ENCODE measurements at places on chromosomes 4 and X. TPM values are rescaled to one million over a fixed set of nuclear protein-coding genes. Genes with fewer than 3 reads are reported as not detected.
A peak's percentile ranks its signal among the peaks of the same experiment; 100 is the strongest.

SRPK3 gene
- not detected for polyA plus RNA-seq

SMIM14 gene
- 36.5 TPM for polyA plus RNA-seq

CTAG2 gene
- not detected for polyA plus RNA-seq

HCCS gene
- 18.1 TPM for polyA plus RNA-seq

VCX2 gene
- polyA plus RNA-seq = not detected

HS3ST1 gene
- polyA plus RNA-seq = not detected

SORBS2 gene
- not detected for polyA plus RNA-seq

SLITRK2 gene
- polyA plus RNA-seq = not detected

DMRTC1 gene
- polyA plus RNA-seq = 0.15 TPM

DNA sequence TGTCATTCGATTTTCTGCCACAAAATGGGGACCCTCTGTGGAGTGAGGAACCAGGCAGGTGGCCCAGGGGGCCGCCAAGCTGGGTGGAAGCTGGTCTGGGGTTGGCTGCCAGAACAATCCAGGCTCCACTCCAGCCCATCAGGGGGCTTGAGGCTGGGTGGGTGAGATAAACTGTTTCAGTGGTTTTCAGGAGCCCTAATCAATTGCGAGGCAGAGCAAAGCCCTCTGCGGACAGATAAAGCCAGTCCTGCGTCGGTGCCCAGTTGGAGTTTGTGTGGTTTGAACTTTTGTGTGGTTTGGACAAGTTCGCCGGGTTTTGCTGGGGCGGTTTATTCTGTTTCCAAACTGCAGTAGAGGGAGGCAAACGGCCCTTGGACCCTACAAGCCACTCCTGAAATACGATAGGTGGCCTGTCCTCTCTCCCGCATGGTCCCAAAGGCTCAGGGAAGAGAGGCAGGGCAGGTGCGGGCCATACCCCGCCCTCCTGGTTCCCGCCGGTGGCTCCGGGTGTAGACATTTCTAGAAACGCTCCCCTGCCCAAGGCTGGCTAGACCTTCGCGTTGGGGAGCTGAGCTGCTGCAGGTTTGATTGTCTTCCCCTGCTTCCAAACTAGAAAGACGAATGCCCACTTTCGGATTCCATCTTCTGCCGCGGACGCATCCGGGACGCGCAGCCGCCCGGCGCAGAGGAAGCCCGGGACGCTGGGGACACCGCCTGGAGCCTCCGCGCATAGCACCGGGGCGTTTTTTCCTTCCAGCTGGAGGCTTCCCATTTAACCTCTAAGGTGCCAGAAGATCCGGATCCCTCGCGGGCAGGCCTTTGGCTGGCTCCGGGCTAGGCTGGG, 169.0 kb upstream of the BCOR start:
- no peaks in the 10 kb centered on the region for H3K36me3 ChIP-seq
- peaks cover 16% of the 10 kb centered on the region for H3K4me1 ChIP-seq
- no peak overlapping the region for H3K27ac ChIP-seq
- no peaks in the 10 kb centered on the region for H3K27me3 ChIP-seq
- peak; percentile 28 for DNase-seq

GRCh38 chr4:6885953-6886557, 23.6 kb upstream of the TBC1D14 start:
- no peak overlapping the region for H3K4me3 ChIP-seq
- H3K27me3 ChIP-seq = no peaks in the 10 kb centered on the region
- DNase-seq = no peak

DNA sequence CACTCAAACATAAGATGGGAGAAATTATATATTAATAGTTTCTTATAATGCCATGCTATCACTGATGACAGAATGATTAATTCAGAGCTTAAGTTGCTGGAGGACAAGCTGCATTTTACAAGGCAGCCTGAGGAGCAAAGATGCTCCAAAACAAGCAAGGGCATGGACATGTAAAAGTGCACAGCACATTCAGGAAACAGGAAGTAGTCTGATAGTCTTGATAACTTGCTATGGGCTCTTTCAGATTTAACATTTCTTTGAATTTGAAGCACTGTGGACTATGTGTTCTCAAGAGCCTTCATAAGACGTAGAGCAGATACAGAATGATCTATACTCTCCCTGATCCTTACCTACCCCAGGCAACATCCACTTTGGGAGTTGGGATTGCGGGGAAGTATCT, 50.0 kb downstream of the AMMECR1 start:
- peak overlapping the region; percentile 36 for H3K4me3 ChIP-seq
- no peak for DNase-seq
- H3K27ac ChIP-seq = no peak overlapping the region
- no peaks in the 10 kb centered on the region for H3K27me3 ChIP-seq
- H3K36me3 ChIP-seq = no peaks in the 10 kb centered on the region

- H3K27ac ChIP-seq = no peak overlapping the region
- no peak for DNase-seq
- no peaks in the 10 kb centered on the region for H3K36me3 ChIP-seq
- H3K27me3 ChIP-seq = no peaks in the 10 kb centered on the region
- H3K4me1 ChIP-seq = no peaks in the 10 kb centered on the region
These were observed 301.1 kb downstream of the FRMPD4 start for GRCh38 chrX:12439416-12439815.

DNA sequence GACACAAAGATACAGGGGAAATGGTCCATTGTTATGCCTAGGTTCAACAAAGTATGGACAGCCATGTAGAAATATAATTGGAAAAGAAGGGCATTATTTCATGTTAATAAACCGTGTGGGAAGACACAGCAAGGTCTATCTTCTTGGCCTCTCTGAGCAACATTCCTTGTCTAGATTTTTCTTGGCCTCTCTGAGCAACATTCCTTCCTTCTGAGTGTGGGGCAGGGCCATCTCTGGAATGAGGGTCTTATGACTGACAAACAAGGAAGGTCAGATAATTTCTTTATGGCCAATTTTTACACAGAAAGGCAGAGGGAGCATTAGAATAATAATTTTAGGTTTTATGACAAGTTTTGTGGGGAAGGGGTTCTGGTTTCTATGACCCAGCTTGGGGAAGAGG, 24.3 kb upstream of the MAOA start:
- no peaks in the 10 kb centered on the region for H3K36me3 ChIP-seq
- DNase-seq = no peak
- H3K27me3 ChIP-seq = no peaks in the 10 kb centered on the region
- H3K4me3 ChIP-seq = no peak overlapping the region
- H3K27ac ChIP-seq = no peak overlapping the region
- H3K4me1 ChIP-seq = no peaks in the 10 kb centered on the region

- H3K4me3 ChIP-seq = no peak overlapping the region
- no peaks in the 10 kb centered on the region for H3K27me3 ChIP-seq
- H3K27ac ChIP-seq = no peak overlapping the region
- DNase-seq = no peak
- no peaks in the 10 kb centered on the region for H3K36me3 ChIP-seq
These were observed 582.0 kb downstream of the ADGRL3 start for GRCh38 chr4:61782133-61782532.

DNA sequence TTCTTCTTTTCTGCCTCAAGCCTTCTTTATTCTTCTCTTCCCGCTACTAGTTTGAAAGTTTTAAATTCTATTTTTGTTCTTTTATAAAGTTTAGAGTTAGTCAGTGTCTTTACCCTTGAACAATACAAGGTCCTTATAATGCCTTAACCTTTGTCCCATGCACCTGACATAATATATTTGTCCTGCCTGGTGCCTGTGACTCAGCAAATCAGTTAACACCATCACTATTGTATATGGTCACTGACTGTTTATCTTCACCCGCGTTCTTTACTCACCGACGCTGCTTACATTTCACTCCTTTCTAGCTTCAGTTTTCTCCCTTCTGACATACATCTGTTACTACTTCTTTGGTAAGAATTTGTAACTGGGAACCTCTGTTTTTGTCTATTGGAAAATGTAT, 5.7 kb downstream of the SMIM20 start:
- H3K4me1 ChIP-seq = peaks cover 30% of the 10 kb centered on the region
- no peaks in the 10 kb centered on the region for H3K27me3 ChIP-seq
- H3K27ac ChIP-seq = no peak overlapping the region
- no peak overlapping the region for H3K4me3 ChIP-seq
- H3K36me3 ChIP-seq = no peaks in the 10 kb centered on the region

DNA sequence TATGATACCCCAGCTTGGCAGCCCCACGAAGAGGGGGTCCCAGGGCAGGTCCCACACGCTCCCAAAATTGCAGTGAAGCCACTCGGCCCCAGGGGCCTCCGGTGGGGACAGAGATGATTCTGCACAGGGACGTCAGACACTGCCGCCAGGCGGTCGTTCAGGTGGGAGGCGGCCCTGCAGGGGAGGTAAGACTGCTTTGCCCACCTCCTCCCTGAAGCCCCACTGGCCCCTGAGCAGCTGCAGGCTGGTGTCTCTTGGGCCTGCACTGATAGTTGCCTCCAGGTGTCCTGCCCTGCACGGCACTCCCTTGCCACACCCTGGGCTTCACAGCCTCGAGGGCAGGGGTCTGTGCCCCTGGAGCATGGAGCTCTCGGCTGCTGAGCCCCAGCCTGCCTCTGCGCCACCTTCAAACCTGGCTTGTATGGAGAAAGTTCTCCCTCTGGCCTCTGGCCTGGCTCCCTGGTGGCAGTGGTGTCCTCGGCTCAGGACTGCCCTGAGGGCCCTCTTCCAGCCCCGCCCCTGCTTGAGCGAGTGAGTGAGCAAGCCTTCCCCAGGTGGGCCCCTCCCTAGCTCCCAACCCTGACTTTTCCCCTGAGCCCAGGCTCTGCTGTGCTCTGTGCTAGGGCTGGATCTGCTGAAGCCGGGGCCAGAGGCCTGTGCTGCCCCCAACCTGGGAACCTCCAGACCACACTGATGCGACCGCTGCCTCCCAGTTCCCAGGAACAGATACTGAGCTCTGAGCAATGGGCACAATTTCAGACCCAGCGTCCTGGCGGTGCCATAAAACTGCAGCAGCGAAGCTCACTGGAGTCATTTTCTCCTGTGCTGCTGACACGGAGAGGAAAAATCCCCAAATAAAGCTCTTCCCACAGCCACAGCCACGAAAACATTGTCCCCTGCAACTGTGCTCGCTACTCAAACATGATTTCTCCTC, 16.1 kb downstream of the ADRA2C start:
- peaks cover 3% of the 10 kb centered on the region for H3K27me3 ChIP-seq
- no peak for DNase-seq
- H3K4me1 ChIP-seq = no peaks in the 10 kb centered on the region
- no peaks in the 10 kb centered on the region for H3K36me3 ChIP-seq
- H3K4me3 ChIP-seq = no peak overlapping the region

GRCh38 chr4:16820329-16820728, 78.1 kb downstream of the LDB2 start:
- no peaks in the 10 kb centered on the region for H3K4me1 ChIP-seq
- no peak for DNase-seq
- H3K36me3 ChIP-seq = no peaks in the 10 kb centered on the region
- no peaks in the 10 kb centered on the region for H3K27me3 ChIP-seq

- no peaks in the 10 kb centered on the region for H3K27me3 ChIP-seq
- H3K4me3 ChIP-seq = no peak overlapping the region
- peaks cover 27% of the 10 kb centered on the region for H3K4me1 ChIP-seq
These were observed 144.9 kb downstream of the STIM2 start for GRCh38 chr4:27005501-27005900.

- no peak overlapping the region for H3K27ac ChIP-seq
- no peak overlapping the region for H3K4me3 ChIP-seq
- H3K36me3 ChIP-seq = no peaks in the 10 kb centered on the region
- H3K4me1 ChIP-seq = no peaks in the 10 kb centered on the region
- H3K27me3 ChIP-seq = no peaks in the 10 kb centered on the region
These were observed 28.0 kb downstream of the TACC3 start for GRCh38 chr4:1749370-1749769.

GRCh38 chrX:65488495-65488894, 46.1 kb downstream of the LAS1L start:
- no peak for DNase-seq
- H3K36me3 ChIP-seq = peaks cover 5% of the 10 kb centered on the region
- no peak overlapping the region for H3K4me3 ChIP-seq
- H3K4me1 ChIP-seq = no peaks in the 10 kb centered on the region

DNA sequence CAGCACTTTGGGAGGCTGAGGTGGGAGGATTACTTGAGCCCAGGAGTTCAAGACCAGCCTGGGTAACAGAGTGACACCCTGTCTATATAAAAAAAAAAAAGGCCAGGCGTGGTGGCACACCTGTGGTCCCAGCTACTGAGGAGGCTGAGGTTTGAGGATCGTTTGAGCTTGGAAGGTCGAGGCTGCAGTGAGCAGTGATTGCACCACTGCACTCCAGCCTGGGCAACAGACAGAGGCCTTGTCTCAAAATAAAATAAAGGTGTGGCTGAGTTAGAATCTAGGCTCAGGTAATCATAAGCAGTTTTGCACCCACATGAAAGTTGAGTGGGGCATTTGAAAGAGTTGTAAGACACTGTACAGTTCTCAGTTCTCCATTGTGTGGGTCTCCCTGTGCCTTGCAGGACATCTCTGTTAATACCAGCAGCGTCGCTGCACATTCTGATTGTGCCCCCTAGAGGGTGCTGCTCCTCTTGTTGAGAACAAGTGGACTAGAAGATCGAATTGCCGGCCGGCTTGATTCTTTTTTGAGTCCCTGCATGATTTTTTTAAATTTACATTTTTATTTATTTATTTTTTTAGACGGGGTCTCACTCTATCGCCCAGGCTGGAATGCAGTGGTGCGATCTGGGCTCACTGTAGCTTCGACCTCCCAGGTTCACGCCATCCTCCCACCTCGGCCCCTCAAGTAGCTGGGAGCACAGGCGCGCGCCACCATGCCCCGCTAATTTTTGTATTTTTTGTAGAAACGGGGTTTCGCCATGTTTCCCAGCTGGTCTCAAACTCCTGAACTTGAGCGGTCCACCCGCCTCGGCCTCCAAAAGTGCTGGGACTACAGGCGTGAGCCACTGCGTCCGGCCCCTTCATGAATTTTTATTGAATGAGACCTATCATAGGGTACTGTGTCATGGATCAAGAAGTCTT, 73.6 kb upstream of the RBMX start:
- H3K36me3 ChIP-seq = no peaks in the 10 kb centered on the region
- no peak overlapping the region for H3K27ac ChIP-seq
- peak; percentile 27 for DNase-seq
- no peak overlapping the region for H3K4me3 ChIP-seq
- H3K27me3 ChIP-seq = no peaks in the 10 kb centered on the region

GRCh38 chrX:107574711-107575110, 53.6 kb upstream of the PRPS1 start:
- no peak for DNase-seq
- H3K4me3 ChIP-seq = no peak overlapping the region
- H3K4me1 ChIP-seq = no peaks in the 10 kb centered on the region
- H3K27me3 ChIP-seq = no peaks in the 10 kb centered on the region
- H3K27ac ChIP-seq = no peak overlapping the region

DNA sequence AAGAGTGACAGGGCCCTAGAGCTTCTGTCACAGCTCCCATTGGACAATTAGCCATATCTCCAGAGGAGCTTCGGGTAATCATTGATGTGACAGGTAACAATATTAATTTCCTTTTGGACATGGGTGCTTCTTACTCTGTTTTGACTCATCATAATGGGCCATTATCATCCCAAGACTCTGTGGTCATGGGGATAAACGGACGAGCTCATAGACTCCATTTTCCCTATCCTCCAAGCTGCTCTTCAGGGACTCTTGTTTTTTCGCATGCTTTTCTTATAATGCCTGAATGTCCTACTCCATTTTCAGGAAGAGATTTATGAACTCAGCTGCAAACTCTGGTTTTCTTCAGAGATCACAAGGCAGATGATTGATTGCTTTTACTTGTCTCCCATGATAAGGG, 17.0 kb upstream of the UGT2B17 start:
- no peaks in the 10 kb centered on the region for H3K4me1 ChIP-seq
- no peak for DNase-seq
- no peaks in the 10 kb centered on the region for H3K27me3 ChIP-seq
- no peaks in the 10 kb centered on the region for H3K36me3 ChIP-seq
- no peak overlapping the region for H3K4me3 ChIP-seq

GRCh38 chr4:176755613-176756012, 37.1 kb downstream of the VEGFC start:
- no peaks in the 10 kb centered on the region for H3K27me3 ChIP-seq
- no peak overlapping the region for H3K27ac ChIP-seq
- no peaks in the 10 kb centered on the region for H3K4me1 ChIP-seq
- no peak overlapping the region for H3K4me3 ChIP-seq
- DNase-seq = no peak
